ENCODE measurements at places on chromosomes 7 and 10.

DNA sequence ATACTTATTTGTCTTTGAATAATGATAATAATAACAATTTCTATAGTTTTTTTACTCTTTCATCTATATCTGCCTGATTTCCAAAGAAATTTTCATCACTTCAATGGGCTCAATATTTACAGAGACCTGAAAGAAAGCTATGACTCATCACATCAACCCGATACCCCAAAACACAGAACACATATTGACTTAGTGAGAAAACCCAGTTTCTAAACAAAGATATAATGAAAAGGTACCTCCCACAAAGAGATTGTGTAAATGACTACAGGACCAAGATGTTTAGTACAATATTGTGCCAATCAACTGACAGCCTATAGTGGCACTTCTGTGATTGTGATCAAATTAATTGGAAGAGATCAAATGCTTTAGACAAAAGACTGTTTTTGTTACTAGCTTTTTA lies 133.9 kb downstream of the PCDH15 start:
- DNase-seq = no peak

DNA sequence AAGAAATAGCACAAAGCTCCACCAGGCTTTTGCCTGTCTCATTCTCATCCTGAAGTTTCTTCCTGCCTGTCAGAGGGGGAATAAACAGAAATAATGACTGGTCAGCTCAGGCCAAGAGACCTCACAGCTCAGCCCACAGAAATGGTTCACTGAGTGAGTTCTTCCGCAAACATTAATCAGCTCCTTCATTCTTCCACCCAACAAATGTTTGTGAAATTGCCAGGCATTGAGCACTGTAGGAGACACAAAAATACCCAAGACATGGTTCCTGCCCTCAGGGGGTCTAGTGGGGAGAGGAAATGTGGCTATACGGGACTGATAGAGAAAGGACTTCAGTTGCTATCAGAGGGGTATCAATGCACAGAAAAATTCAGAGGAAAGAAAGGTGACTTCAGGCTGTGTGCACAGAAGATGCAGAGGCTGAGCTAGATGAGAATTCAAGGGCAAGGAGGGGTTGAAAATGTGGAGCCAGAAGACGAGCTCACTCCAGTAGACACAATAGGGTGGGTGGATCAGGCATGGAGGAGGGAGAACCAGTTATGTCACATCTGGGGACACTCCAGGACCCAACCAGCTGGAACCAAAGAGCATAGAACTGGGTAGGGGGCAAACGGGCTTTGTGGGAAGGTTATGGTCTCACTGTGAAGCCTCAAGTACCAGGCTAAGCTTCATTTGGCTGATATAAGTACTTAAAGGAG lies 20.9 kb downstream of the MYOF start:
- no peak for DNase-seq

DNA sequence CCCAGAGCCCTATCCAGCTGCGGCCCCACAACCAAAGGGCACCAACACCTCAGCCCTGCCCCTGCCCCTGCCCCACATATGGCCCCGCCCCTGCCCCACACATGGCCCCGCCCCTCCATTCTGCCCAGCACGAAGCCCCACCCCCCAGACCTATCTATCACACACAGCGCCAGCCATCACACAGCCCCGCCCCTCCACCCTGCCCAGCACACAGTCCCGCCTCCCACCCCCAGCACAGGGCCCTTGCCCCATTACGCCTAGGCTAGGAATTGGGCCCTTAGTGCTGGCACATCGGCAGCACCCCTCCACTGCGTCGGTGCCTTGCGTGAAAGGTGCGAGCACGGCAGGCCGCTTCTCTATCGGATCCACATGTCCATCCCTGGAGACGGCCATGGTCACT lies 126.8 kb downstream of the MAD1L1 start:
- DNase-seq = no peak

DNA sequence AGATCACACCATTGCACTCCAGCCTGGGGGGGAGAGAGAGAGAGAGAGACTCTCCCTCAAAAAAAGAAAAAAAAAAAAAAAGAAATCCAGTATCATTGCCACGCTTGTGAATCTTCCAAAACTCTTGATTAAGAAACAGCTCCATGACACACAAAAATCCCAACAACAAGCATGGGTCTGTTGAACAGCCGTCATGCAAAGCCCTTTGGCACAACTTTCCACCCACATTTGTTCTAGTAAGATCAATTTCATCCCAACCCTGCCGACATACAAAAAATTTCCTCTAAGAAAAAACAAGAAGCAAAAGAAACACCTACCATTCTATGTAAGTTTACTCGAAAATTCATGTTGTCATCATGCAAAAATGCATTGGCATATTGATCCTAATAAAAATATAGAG lies 62.8 kb downstream of the ARMH3 start:
- DNase-seq = no peak

DNA sequence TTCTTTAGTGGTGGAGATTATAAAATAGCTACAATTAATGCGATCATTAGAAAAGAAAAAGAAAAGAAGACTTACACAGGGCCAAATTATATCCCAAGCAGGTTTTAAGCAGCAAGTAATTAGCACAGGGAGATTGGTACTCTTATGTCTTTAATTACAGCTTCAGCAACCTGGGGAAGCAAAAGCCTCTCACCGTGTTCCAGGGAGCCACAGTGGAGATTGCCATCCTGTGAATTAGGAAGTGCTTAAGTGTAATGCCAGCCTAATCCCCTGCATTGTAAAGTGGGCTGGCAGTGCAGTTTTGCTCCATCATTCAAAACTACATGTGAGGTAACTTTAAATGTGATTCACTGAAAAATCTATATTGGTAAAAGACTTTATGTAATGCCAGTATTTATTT lies 533.5 kb upstream of the COBL start:
- DNase-seq = no peak

GRCh38 chr10:100824886-100825285 lies 79.5 kb downstream of the PAX2 start:
- DNase-seq = no peak

GRCh38 chr10:15601819-15602218 lies 117.9 kb downstream of the ITGA8 start:
- no peak for DNase-seq

GRCh38 chr7:50793120-50793946 lies 10.6 kb upstream of the GRB10 start:
- DNase-seq = no peak

GRCh38 chr10:101585841-101586240 lies 2.2 kb downstream of the POLL start:
- DNase-seq = no peak

DNA sequence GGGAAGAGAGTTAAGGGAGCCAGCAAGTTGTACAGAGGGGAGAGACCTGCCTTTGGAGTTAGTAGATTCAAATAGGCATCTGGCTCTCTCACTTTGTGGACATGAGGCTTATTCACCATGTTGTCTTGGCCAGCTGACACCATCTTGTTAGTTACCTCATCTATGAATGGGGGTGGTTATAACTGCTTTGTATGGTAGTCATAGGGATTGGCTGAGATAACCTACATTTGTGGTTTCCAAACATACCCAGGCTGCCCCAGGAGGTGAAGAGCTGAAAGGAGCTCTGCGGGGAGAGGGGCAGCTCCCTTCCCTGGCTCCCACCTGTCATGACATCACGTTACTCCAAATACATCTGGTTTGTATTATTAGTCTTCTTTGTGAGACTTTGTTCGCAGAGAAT lies 393.3 kb upstream of the AUTS2 start:
- DNase-seq = no peak

- DNase-seq = no peak
Measured at GRCh38 chr10:111440501-111440900, 363.7 kb downstream of the ADRA2A start.

- no peak for DNase-seq
Measured at GRCh38 chr10:48391994-48392393, 85.5 kb downstream of the MAPK8 start.

DNA sequence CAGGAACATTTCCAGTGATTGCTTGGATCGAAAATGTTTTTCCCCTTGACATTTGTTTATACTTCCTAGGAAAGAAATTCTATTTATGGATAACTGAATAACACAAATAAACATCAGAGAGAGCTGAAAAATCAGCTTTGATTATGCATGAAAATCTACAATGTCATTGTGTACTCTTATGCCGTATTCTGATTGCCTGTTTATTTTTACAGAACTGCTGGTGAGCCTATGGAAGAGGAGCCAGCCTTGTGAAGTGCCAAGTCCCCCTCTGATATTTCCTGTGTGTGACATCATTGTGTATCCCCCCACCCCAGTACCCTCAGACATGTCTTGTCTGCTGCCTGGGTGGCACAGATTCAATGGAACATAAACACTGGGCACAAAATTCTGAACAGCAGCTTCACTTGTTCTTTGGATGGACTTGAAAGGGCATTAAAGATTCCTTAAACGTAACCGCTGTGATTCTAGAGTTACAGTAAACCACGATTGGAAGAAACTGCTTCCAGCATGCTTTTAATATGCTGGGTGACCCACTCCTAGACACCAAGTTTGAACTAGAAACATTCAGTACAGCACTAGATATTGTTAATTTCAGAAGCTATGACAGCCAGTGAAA lies 121.5 kb downstream of the TWIST1 start:
- no peak for DNase-seq

GRCh38 chr7:69864274-69864673 lies 266.0 kb downstream of the AUTS2 start:
- no peak for DNase-seq

DNA sequence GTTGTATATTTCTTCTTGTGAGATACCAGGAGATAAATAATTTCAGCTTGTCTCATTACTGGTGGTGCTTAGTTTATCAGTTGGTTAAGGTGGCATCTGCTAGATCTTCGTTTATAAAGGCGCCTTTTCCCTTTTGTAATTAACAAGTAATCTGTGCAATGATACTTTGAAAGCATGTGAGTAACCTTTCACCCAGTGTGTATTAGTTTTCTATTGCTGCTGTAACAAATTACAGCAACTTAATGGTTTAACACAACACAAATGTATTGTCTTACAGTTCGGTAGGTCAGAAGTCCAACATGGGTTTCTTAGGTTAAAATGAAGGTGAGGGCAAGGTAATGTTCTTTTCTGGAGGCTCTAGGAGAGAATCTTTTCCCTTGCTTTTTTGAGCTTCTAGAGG lies 30.5 kb downstream of the KAT6B start:
- no peak for DNase-seq

GRCh38 chr7:132373879-132374278 lies 202.4 kb downstream of the PLXNA4 start:
- no peak for DNase-seq

DNA sequence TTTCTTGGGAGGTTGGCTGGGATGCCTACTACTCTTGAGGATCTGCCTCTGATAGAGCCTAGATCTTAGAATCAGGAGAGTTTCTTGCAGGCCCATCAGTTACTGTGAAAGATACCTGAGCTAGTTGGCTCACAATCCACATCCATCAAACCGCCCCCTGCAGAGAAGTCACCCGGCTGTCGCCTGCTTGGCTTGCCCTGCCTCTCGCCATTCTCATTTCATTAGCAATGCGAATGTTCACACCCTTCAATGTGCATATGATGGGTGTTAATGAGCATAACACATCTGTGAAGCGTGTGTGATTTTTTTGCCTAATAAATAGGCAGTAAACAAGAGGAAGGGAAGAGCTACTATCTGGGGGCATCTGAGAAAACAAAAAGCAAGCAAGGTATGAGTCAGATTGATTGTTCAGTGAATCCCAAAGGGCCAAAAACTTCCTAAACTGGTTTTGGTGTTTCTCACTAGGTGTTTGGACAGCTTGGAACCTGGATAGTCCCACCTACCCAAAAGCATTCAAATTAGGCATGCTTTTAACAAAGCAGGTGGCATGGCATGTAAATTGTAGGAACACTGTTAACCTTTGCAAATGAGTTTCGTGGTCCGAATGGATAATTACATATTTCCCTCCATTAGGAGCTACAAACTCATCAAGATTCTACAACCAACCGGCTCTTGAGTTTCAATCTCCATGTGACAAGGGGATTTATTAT lies 272.3 kb upstream of the C7orf33 start:
- DNase-seq = no peak

DNA sequence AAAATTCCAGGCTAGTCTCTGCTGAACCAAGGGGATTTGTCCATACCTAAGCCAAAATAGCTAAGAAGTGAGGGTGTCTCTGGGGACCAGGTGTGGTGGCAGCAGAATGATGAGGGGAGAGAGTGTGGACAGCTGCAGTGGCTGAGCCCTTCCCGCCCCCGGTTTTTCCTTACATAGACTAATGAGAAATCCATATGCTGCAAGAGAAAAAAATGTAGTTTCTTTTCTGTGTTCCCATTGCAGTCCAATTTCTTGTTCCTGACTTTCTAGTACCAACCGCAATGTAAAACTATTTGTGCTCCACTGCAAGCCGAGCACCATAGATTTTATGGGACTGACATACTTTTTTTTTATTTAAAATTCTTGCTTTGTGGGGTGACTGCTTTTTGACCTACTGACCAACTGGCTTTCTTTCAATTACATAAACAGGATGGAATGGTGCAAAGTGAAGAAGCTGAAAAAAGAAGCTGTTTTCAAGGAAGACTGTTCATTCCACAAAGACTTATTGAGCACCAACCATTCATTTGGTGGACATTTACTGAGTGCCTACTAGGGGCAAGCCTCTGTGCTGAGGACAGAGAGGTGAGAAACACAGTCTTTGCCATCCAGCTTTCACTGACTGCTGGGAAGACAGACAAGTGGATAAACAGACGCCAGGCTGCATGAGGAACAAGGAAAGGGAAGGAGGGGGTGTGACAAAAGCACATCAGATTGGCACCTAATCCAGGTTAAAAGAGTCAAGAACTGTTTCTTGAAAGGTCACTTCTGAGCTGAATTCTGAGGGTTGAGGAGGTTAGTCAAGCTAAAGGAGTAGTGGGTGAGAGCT lies 9.8 kb downstream of the CEP41 start:
- DNase-seq = no peak

DNA sequence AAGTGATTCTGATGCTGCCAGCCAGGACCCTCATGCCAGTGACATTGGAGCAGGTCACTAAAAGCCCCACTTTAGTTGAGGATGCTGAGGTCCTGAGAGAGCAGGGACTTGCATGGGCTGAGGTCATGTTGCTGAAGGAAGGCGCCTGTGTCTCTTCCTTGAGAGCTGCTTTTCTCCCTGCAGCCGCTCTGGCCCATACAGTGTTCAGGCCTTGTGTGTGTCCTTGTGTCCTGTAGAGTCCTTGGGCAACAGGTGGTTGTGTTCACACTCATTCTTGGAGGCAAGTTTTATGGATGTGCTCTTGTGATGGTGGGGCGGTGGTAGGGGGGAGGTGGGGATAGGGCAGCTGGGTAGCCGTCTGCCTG lies 33.3 kb downstream of the TSPAN14 start:
- no peak for DNase-seq

DNA sequence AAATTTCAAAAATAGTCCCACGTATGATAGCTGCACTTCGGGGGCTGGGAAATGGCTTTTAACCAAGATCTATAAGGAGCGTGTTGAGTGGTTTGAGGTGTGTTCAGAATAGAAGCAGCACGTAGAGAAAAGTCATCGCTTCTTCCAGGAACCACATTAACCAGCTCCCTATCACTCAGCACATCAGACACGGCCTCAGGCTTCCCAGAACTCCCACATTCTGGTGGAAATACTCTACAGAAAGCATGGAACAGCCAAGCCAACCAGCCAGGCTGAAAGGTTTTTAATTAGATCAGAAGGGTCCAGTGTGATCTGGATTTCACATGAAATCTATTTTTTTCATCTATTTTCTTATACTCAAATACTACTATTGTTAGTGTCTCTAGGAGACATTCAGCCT lies 231.5 kb upstream of the NRP1 start:
- no peak for DNase-seq
